Karpas-422 (cell line): ENCODE measurements at places on chromosomes 5 and 9.

DNA sequence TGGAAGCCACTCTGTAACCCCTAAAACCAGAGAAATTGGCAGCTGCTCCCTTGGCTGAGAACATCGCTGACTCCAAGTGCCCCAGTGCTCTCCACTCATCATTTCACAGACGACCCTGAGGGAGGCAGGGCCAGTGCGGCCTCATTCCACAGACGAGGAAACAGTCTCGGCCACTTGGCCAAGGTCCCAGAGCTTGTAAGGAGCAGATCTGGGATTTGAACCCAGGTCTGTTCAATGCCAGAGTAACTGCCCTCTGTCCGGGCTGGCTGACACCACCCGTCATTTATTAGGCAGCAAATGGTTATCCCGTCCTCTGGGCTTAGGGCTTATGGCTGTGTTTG is 19.9 kb upstream of the IER5L start:
- DNase-seq: no peak

DNA sequence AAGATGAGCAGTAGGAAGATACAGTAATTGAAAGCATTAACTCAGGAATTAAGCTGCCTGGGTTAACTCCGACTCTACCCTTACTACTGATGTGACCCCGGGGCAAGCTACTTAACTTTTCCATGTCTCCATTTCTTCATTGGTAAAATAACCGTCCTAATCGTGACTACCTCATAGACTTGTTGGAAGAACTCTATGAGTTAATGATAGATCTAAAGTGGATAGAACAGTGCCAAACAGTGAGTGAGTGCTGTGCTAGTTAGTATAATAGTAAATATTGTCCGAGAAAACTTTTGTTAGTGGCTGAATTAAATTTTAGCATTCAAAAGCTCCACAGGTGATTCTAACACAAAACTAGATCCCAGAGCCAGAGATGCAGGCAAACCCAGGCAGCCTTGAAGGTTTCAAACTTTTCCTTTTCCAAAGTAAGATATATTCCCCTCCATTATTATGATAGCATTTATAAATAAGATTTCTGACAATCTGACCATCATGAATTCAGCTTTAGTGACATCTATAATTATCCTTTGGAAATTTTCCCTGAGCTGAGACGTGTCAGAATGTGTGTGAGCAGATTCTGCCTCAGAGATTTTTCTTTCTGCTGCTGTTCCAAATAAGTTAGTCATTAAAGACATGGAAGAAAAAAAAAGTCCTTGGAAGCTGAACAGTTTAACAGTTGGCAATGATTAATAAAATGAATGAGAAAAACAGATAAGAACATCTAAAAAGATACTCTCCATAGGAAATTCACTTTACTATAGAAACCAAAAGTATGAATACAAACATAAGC is 369.5 kb downstream of the PRELID2 start:
- DNase-seq: no peak

GRCh38 chr5:158840193-158840592 is 259.5 kb downstream of the EBF1 start:
- no peak for DNase-seq

GRCh38 chr9:129602598-129603415 is 18.1 kb downstream of the C9orf50 start:
- DNase-seq: no peak

- DNase-seq: no peak
These were observed 74.3 kb downstream of the DCP2 start for GRCh38 chr5:113050721-113051382.

GRCh38 chr5:8585230-8586018 is 716.5 kb downstream of the MTRR start:
- DNase-seq: no peak

GRCh38 chr9:97763874-97764273 is 66.7 kb upstream of the XPA start:
- peak; percentile 67 for DNase-seq

GRCh38 chr9:114258218-114258617 is 64.7 kb upstream of the ORM1 start:
- no peak for DNase-seq
